ENCODE measurements at places on chromosomes 12 and 14.

- DNase-seq, result no peak
Observed at GRCh38 chr14:65356327-65356836, 56.1 kb upstream of the FUT8 start.

DNA sequence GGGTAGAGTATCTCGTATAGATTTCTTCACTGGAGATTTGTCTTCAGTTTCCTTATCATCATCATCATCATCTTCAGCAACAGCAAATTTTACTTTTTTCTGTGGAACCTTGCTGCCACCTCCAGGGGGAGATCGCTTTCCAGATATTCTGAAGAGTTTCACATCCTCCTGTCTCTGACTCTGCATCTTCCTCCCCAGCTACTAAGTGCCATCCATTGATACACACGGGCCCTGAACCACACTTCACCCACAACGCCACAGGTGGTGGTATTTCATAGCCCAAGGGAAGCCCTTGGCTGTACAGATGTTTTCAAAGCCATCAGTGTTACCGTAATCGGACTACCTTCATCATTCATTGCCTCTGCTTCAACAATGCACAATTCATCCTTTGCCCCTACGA lies 82.2 kb downstream of the PPP2R5C start:
- DNase-seq, result no peak

DNA sequence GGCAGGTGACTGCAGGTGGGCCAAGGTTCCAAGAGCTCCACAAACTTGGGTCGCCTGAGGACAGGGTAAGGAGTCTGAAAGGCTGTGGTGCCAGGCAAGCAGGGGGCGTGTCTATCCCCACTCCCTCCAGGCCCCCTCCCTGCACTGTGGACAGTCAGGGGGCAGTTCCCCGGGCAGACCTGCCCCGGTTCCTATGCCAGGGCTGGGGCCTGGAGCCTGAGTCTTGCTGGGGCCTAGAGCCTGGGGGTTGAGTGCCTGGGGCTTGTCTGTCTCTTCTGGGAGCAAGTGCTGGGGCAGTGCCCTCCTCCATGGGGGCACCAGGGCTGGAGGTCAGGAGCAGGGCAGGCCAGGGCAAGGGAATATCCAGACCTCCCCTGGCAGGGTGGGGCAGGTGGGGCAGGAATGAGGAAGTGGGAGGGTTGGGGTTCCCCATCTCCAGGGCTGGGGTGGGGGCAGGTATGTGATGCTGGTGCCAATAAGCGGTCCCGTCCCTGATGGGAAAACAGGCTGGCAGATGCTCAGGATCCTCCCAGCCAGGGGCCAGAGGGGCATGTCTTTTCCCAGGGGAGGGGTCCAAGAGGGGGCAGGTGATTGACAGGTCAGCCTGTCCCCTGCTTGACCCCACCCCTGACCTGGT lies 11.9 kb upstream of the TNFAIP2 start:
- DNase-seq, result no peak

DNA sequence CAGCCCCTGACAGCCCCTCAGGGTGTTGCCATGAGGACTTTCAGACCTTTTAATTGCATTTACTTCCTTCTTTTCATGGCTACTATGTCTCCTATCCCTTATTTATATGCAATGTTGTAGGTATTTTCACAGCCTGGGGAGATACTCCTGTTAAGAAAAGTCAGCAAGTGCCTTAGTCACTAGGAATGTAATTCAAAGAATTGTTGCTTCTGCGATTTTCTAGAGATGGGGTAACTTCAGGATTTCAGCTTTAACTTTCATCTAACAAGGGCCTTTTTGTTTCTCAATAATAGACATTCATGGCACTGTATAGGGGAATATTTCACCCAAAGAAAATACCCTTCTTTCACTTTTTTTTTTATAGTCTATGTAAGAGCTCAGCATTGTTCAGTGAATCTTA lies 533.3 kb upstream of the MIS18BP1 start:
- no peak for DNase-seq

GRCh38 chr14:21997300-21997699 lies 323.7 kb upstream of the OR4E1 start:
- DNase-seq, result no peak

DNA sequence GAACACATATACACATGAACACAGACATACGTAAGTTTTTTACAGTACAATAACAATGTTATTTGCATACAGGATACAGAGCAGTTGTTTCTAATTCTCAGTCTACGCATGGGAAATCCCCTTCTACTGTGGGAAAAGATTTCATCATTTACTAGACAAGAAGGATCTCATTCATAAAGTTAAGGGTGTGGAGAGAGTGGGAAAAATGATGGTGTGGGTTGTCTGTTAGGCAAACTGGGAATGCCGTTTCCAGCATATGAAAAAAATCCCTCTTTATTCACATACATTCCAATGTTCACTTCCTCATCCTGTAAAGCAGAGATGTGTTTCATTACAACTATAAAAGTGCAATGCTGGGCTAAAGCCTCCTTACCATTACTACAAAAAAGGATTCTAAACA lies 120.9 kb downstream of the SINHCAF start:
- DNase-seq, result no peak

All from lower leg skin (tissue), 4 donors.